ENCODE measurements at places on chromosomes 2 and 18.

DNA sequence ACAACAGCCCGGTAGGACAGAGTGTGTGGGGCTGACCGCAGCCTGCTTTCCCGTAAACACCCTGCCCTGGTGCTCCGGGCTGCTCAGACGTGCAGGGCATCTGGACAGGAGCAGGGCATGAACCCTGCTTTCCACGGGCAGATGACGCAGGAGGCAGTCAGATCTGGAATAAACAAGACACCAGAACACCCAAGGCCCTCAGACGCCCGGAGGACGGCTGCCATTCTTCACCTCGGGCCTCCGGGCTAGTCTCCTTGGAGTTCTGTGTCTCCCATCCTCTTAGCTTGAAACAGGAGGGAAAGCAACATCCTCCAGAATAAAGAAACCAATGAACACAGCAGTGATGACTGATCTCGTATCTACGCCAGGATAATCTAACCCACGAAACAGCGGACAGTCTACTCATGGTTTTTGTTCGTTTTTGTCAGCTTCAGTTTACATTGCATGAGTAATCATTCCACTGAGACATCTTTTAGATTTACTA is 7.3 kb downstream of the PXDN start:
- no peak for DNase-seq

GRCh38 chr2:190435031-190435670 is 27.0 kb downstream of the MFSD6 start:
- no peak for DNase-seq

- DNase-seq, result no peak
These were observed at the start of gene IL1A for GRCh38 chr2:112784199-112785189. Gene IL1A, minus strand, starts transcription at chr2:112784493. Its CDS starts 723 bp downstream, at chr2:112783770.

DNA sequence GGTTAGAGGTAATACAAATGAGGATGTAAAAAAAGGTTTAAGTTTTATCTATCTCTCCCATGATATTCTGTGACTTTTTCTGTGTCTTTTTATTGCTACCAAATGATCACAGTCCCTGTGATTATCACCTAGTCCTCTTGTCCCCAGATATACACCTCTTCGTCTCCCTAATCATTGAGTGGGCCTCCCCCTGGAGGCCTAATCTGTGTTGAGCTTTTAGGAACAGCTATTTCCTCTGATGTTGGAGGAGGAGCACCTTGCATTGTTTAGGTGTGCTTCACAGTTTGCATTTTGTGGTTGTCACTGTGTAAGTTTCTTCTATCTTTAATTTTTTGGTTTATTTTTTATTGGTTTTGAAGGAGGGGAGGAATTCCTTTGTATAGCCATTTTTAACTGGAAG is 33.3 kb downstream of the CCDC85A start:
- DNase-seq, result no peak

DNA sequence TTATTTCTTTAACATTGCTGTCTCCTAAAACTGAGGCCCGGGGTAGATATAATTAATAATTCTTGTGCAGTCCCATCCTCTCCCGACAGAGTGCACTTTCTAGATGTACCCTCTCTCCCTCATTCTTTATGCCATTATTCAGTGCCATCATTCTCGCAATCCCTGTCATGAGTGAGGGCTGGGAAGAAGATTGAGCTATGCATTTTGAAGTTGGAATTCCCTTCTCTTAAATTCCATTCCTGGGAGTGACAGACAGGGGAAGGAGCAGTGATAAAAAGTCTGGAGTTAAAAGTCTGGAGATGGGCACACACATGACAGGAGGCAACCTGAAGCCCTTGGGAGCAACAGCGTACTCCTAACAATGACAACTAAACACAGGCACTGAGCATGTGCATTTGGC is 2.6 kb upstream of the KCNE4 start:
- DNase-seq, result no peak

DNA sequence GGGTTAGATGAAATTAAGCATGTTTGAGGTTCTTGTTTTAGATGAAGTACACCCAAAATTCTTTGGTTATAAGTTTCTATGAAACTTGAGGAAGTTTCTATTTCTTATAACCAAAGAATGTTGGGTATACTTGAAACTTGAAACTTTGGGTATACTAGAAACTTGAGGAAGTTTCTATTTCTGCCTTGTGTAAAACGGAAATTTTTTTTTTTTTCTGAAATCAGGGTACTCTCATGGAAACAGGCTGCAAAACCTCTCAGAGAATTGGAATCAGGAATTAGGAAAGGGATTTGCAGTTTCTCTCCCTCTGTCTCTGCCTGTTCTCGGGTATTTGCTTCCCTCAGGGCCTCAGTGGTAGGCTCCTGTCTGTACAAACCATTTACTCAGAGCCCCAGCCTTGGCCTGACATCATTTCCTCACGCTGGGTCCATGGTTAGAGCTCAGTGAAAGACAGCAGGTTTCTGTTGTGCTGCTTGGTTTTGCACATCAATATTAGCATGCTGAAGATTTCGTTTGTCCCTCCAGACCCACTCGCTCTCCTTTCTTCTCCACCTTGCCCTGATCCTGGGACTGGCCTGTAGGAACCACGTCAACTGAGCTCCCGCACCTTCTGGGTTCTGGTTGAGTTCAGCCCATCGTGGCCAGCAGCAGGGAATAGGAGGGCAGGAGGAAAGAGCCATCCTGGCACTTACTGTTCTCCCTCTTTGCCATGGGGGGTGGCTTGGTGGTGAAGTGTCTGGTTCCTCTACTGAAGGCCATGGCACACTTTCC is 106.4 kb downstream of the POLR1A start:
- no peak for DNase-seq

GRCh38 chr2:33620-34019 is 12.7 kb downstream of the FAM110C start:
- no peak for DNase-seq

GRCh38 chr2:204977914-204978313 is 432.6 kb downstream of the PARD3B start:
- DNase-seq, result no peak

GRCh38 chr18:73244401-73244800 is 376.6 kb upstream of the NETO1 start:
- DNase-seq, result no peak

DNA sequence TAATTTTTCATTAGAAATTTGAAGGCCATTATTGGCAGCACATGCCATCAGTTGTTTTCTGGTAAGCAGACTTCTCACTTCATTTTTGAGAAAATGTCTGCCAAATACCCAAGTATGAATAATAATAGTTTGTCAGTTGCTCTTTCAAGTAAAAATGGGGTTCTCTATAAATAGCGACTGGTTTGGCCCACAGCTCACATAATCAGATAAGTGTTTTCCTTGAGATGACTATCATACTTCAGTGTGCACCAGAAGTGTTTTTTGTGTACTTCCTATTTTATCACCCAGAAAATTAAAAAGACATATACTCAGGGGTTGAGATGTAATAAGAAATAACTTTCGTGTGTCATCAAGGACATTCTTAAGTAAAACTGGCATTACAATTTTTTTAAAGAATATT is 147.1 kb downstream of the PHLPP1 start:
- DNase-seq, result no peak

DNA sequence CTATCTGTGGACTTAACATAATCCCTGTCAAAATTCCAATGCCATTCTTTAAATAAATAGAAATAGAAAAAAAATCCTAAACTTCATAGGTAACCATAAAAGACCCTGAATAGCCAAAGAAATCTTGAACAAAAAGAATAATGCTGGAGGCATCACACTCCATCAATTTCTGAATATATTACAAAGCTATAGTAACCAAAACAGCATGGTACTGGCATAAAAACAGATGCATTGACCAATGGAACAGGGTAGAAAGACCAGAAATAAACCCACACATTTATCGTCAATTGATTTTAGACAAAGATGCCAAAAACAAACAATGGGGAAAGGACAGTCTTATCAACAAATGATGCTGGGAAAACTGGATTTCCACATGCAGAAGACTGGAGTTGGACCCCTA is 205.7 kb downstream of the VAPA start:
- no peak for DNase-seq

DNA sequence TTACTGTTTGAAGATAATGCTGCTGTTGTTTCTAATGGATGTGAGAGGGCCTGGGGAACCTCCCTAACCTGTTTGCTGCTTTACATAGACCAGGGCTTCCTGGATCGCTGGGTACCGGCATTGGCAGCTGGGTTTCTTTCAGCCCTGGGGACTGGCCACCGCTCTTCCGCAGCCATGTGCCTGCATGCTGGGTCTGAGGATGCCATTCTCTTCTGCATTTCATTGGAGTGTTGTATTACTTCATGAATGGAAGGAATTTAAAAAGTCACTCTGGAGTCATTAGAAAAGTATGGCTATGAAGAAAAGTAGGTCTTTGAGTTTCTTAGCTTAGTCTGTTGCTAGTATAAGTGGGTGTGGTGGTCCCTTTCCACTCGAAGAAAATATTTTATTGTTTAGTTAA is 107.3 kb upstream of the MGAT5 start:
- no peak for DNase-seq

GRCh38 chr2:104755026-104755878 is 98.7 kb upstream of the POU3F3 start:
- DNase-seq, result no peak

DNA sequence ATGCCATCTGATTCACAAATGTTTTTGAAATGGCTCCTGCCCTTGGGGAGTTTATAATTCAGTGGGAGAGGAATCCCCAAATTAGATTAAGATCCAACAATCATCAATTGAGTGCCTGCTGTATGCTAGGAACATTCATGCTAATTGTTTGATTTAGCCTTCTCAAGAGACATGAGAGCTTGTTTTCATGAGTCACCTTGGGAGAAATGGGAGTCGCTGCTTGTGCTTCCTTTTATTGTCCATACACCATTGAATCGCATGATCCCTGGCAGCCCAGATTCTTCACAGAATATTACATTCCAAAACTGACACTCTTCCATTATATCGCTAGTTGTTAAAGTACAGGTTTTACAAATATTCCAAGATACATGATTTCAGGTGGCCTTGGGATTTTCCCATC is 106.0 kb upstream of the MAP3K20 start:
- DNase-seq, result no peak

DNA sequence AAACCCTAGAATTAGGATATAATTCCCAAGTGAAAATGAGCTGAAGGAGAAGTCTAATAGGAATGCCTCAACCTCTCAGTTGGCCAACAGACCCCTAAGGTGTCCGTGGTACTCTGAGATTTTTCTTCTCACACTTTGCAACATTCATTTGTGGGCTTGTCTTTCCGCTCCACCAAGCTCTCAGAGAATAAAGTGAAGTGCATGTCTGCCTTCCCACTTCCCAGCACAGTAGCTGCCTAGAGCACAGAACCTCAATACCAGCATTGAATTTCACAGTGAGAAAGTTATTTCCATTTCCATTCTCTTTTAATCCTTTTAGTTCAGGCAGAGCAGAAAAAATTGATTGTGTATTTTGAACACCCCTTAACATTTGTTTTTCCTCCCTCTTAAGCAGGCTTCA is 451.8 kb downstream of the TGIF1 start:
- no peak for DNase-seq

DNA sequence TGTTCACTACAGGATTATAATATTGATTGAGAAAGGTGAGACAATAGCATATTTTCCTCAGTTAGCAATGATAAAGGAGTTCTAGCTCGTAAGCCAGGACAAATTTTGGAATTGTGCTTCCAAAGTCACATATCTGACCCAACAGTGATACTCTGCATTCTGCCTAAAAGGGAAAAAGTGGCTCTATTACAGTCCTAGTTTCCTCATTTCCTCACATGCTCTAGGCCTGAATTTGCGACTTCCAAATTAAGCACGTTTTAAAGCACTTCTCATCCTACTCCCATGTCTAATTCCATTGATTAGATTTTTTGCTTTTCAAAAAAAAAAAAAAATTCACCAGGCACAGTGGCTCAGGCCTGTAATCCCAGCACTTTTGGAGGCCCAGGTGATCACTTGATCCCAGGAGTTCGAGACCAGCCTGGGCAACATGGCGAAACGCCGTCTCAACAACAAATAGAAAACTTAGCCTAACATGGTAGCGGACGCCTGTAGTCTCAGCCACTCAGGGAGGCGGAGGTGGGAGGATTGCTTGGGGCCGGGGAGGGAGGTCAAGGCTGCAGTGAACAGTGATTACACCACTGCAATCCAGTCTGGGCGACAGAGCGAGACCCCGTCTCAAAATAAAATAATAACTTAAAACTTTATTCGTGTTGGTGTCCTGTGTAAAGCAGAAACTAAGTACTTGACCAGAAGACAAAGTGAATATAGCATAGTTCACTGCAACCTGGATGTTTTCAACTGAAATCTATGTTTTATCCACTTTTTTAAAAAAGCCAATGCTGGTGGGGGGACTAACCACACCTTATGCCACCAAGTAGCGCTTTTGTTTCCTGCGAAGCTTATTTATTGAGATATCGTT is 1.5 kb downstream of the ESCO1 start:
- no peak for DNase-seq

DNA sequence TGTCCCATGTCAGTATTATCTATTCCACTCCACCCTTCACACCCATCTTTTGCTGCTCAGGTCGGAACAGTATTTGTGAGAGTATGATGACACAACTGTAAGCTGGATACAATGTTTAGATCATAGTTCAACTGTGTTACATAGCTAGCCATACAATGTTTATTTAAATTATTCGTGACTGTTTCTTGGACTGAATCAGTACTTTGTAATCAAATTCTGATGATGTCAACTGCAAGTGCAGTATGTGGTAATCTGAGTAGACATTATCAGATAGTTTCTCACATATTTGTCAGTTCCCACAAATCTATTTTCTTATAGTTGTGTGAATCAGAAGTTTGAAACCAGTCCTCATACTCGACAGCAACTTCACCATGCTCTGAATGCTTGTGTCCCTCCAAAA is 177.6 kb downstream of the ZNF407 start:
- no peak for DNase-seq

GRCh38 chr2:118121986-118122524 is 33.8 kb downstream of the INSIG2 start:
- DNase-seq, result no peak

DNA sequence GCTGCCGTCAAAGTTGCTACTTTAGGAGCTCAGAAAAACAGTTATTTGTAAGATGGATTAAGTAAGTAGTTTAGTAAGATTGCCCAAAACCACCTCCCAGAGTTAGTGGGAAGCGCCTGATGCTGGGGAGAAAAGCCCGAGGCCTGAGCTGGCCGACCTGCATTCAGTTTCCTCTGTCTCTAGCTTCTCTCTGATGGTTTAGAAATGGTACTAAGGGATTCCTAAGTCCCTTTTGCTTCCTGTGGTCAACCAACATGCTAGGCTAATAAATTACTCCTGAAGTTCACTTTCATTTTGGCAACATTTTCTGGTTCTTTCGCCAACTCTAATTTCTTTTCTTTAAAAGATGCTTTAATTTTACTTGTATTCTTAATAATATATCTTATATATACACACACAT is 60.1 kb downstream of the ASAP2 start:
- no peak for DNase-seq

- DNase-seq, result no peak
These were observed 67.1 kb downstream of the PRELID3A start for GRCh38 chr18:12474876-12475275.

Measured in stimulated activated CD4-positive, alpha-beta T cell treated with anti-CD3 and anti-CD28 coated beads, Interleukin-15, amount 100 ng/mL, for 1 hour (primary cell).